ENCODE measurements at places on chromosomes 2 and 18.

DNA sequence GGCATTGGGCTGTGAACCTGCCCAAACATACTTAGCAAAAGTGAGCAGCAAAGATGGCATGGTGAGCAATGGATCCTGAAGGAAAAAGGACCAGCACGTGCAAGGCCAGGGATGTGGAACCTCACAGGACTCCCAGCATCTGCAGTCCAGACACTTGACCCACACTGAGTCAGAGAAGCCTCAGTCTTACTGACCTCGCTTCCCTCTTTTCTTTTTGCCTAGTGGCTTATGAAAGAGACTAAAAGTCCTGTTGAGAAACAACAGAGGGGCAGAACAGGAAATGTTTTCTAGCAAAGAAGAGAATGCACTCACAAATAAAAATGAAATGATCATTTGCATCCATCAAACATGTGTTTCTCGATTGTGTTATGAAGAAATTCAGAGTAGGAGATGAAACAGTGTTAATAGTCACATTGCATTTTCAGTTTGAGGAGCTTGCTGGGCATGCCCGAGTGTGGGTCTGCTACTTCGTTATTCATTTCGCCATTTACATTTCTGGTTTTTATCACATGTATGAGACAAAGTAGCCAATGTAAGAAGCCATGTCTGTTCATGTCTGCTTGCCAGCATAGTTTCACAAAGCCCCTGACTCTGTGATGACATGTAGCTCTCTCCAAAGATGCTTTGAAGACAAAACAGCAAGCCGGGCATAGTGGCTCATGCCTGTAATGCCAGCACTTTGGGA, 118.4 kb downstream of the INO80D start:
- DNase-seq: no peak

- no peak for DNase-seq
Measured at GRCh38 chr2:46779447-46779941, 136.1 kb downstream of the MCFD2 start.

GRCh38 chr18:24381126-24381525, 16.5 kb downstream of the OSBPL1A start:
- no peak for DNase-seq

- no peak for DNase-seq
Measured at GRCh38 chr18:48333563-48333962, 75.6 kb downstream of the ZBTB7C start.

- no peak for DNase-seq
Measured at GRCh38 chr2:165114346-165114939, 89.4 kb downstream of the SCN3A start.

- peak; percentile 6 for DNase-seq
Measured at GRCh38 chr2:172931918-172932520, 143.6 kb upstream of the MAP3K20 start.

DNA sequence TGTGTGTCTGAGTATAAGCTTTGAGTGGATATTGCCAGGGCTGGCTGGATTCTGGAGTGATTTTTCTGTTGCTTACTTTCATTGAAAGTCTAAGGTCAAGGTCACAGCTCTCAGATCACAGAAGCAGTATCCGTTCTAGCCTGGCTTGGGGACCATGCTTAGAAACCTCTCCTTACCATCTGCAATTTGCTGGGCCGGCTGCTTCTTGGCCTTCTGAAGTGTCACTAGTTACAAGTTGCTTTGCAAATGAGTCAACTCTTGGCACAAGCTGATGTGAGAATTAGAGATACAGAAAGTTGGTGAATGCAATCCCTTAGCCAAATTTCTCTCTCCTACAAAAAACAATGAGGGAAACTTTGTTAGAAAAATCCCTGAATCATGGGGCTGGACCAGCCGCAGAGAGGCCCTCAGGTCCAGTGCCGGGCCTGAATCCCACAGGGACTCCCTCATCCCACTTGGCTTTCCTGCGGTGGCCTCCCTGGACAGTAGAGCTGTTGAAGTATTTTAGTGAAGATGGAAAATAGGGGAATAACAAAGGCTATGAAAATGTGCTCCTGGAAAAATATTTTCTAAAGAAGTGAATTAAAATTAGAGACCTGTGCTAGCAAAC, 92.7 kb upstream of the CNGA3 start:
- no peak for DNase-seq

GRCh38 chr18:74613381-74613780, 15.7 kb downstream of the ZNF407 start:
- DNase-seq: no peak

- no peak for DNase-seq
Measured at GRCh38 chr2:1676913-1677820, 67.1 kb downstream of the PXDN start.

GRCh38 chr18:51013259-51013658, 16.8 kb upstream of the SMAD4 start:
- DNase-seq: no peak

GRCh38 chr2:101435001-101435862, 39.7 kb downstream of the RFX8 start:
- DNase-seq: no peak

- no peak for DNase-seq
Measured at GRCh38 chr2:191870744-191871143, 23.9 kb upstream of the CAVIN2 start.

- DNase-seq: no peak
Measured at GRCh38 chr18:8348051-8348720, 261.1 kb upstream of the RAB12 start.

DNA sequence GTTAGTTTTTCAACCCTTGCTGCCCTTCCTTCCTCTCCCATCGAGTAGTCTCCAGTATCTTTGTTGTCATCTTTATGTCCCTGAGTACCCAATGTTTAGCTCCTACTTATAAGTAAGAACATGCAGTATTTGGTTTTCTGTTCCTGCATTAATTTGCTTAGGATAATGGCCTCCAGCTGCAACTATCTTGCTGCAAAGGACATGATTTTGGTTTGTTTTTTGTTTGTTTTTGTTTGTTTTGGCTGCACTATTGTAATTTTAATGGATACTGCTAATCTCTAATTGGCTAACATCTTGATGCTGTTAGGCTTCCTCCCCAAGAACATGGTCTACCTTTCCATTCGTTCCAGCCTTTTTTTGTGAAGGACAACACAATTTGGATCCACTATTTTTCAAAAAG, 31.2 kb upstream of the HNRNPLL start:
- no peak for DNase-seq

DNA sequence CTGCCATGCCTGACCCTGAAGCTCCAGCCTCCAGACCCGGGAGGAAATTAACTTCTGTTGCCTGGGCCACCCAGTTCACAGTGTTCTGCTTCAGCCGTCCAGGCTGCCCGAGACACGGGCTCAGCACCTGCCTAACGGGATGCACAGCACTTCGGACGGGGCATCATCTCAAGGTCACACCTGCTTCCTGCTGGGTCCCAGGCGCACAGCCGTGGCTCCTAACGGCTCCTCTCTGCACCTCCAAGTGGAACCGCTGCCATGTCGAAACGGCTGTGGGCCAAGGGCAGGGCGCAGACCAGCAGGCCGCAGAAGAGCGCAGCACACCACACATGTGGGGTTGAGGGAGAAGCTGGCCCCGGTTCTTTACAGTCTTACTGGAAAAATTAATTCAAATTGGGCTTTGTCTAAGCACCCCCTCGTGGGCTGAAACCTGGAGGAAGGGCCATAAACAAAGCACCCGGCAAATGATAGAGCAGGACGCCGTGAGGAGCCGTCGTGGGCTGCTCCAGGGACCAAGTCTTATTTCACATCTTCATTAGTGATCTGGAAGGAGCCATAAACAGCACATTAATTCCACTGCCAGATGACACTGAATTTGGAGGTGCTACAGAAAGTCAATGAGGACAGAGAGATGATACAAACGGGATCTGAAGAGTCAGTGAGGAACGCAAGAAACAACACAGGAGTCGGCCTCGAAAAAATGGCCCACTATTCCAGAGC, 59.6 kb downstream of the EIPR1 start:
- DNase-seq: no peak

- no peak for DNase-seq
Measured at GRCh38 chr2:37976411-37976810, 51.3 kb downstream of the RMDN2 start.

GRCh38 chr18:78126106-78126505, 853.5 kb upstream of the SALL3 start:
- no peak for DNase-seq

DNA sequence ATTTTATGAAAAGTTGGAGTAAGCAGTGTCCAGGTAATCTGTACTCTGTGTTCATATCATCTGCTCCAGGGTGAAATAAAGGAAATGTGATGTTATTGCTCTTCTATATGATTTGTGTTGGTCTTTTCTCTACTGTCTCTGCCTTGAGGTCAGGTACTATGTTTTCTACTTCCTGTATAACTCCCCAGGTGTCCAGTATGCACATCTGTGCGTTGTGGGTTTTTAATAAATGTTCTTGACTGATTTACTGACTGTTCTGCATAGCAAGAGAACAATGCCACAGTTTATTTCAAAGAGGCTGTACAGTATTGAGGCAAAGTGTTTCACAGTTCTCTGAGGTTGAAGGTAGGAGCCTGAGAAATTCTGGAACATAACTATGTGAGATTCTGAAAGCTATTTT, 89.7 kb downstream of the BABAM2 start:
- DNase-seq: no peak

DNA sequence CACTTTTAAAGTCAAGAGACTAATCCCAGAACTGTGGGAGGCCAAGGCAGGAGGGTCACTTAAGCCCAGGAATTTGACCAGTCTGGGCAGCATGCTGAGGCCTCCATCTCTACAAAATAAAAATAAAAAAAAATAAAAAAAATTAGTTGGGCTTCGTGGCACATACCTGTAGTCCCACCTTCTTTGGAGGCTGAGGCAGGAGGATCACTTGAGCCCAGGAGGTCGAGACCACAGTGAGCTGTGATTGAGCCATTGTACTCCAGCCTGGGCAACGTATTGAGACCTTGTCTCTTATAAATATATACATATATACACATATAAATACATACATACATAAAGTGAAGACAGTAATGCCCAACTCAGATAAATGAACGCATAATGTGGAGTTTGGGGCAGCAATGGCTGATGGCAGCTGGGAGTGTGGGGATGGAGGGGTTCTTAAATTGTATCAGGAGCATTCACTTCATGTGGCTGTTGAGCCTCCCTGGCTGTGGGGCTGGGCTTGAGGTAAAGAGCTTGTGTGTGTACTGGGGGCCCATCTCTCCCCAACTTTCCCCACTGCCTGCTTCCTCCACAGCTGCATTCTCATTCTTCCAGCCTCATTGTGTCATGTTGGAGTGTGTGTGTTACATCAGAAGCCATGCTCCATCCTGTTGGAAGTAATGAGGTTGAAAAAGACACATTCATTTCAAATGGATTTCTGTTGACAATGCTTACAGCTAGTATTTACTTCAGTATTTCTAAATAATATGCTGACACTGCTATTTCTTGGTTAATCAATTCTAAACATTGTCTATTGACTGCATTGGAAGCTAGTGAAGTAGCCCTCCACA, 96.5 kb upstream of the HS6ST1 start:
- DNase-seq: no peak

GRCh38 chr18:12059334-12060181, 34.1 kb upstream of the ANKRD62 start:
- no peak for DNase-seq

DNA sequence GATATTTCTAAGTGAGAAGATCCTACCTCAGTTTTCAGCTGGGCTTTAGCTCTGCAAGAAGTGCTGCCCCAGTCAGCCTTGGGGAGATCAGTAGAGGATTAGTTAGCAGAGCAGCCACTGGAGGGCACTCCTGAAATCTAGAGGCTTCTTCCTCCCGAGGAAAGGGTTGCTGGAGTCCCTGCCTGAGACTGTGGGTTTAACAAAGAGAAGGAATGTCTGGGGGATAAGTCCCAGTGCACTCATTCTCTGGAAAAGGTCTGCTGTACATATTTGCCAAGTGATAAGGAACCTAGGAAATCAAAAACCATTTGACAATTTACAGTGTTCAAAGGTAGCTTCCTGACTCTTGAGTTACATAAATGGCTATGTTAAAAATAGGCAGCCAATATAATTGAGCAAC, 207.2 kb downstream of the SLC8A1 start:
- peak; percentile 18 for DNase-seq

- no peak for DNase-seq
Measured at GRCh38 chr2:217970206-217970605, 32.6 kb downstream of the TNS1 start.

DNA sequence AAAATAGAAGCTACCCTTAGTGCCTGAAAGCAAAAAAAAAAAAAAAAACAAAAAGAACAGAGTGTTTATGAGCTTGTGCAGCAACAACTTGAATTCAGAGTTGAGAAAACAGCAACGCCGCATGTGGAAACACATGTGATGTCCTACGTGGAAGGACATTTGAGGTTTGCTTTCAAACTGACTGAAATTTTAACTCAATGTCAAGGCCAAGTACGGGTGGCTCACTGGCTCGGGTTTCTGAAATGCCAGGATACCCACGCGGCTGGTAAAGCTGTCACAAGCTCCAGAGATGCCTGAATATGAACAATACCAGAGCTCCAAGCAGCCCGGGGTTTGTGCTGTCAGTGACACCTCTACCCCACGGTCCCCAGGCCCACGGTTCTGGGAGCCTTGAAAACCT, 72.2 kb upstream of the THOC1 start:
- DNase-seq: no peak

GRCh38 chr18:45998244-45998643, 31.1 kb upstream of the EPG5 start:
- no peak for DNase-seq

GRCh38 chr2:165376571-165376975, 92.9 kb upstream of the CSRNP3 start:
- no peak for DNase-seq

DNA sequence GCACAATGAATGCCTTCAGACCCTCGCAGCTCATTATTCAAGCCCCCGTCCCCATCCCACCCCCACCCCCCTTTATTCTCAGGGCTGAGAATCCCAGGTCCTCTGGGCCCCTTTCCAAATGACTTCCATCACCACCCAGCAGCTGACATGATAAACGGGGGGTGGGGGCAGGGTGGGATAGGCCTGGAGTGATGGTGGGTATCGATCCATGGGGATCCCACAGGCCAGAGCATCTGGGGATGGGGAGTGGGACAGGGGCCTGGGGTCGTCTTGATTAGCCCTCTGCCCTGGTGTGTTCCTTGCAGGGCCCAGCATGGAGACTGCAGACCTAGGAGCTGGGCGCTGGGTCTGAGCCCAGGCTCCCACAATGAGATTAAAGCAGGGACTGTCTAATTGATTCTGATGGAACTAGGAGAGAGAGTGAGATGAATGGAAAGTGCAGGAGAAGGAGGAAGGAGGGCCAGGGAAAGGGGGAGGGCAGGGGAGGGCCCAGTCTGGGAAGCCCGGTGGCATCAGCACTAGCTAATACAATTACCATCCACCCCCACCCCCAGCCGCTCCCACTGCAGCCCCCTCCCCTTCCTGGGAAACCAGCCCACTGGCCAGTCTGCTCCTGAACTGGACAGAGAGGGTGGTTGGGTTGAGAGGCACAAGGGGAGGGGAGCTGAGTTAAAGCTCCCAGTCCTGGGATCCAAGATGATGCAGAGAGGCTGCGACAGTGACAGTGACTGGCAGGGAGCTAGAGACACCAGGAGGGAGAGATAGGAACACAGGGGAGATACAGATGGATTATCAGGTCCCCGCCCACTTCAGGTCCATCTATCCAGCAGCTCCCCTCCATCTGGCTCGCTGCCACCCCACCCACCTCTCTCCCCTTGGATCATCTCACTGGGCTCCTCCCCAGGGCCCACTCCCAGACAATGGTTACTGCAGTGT, 13.1 kb upstream of the TNS1 start:
- no peak for DNase-seq
